HFFc6 (cell line): ENCODE measurements at places on chromosomes 7 and 10. TPM values are rescaled to one million over a fixed set of nuclear protein-coding genes. Genes with fewer than 3 reads are reported as not detected.
A peak's percentile ranks its signal among the peaks of the same experiment; 100 is the strongest.

The TMEM213 gene
- not detected in 3 replicates for total RNA-seq

The TNS3 gene
- 44.0 to 68.6 TPM (median 62.5 TPM) in 3 replicates for total RNA-seq

The ECHDC3 gene
- 0.11 and 1.2 TPM in 2 replicates for total RNA-seq

GRCh38 chr7:9488555-9488954 is 1055.1 kb downstream of the NXPH1 start:
- no peak overlapping the region for H3K27ac ChIP-seq
- no peaks in the 10 kb centered on the region for H3K36me3 ChIP-seq

DNA sequence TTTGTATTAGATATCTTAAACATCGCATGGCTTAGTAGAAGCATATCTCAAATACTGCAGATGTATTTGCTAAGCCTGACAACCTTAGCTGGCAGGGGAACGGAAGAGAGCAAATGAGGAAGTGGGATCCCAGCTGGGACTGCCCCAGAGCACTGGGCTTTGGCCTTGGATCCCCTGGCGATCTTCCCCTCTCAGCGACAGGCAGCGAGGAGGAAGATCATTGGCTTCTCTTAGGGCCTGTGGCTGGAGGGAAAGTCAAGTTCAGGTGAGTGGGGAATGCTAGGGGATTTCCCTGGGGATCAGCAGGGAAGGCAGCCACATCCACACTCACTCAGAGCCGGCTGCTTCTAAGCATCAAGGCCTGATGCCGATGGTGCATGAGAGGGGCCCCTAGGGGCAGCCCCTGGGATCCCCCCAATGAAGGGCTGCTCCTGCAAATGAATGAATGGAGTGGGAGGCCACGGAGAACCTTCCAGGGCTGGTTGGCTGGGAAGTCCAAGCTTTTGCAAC is 42.0 kb downstream of the LYZL2 start:
- H3K36me3 ChIP-seq: no peaks in the 10 kb centered on the region
- no peak overlapping the region for H3K27ac ChIP-seq
- peaks cover 8% of the 10 kb centered on the region for H3K4me1 ChIP-seq
- H3K4me3 ChIP-seq: no peak overlapping the region
- peaks cover 7% of the 10 kb centered on the region for H3K27me3 ChIP-seq
- no peak for DNase-seq

DNA sequence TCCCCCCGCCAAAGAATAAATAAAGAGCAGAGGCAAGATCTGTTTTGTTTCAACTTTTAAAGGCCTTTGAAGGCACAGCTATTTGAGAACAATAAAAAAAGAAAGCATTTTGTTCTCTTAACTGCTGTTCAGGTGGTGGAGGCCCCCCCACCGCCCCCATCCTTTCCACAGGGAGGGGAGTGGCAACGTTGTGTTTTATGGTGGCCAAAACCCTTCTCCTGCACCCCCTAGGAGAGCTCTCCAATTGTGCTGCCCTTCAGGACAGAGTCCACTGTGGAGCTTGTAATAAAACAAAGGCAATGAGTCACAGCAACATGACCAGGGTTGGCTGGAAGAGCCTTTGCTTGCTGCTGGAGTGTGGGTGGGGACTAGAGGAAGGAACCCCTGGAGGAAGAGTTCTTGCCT is 987.9 kb downstream of the KCNMA1 start:
- DNase-seq: peak; percentile 25
- H3K27me3 ChIP-seq: peaks cover 5% of the 10 kb centered on the region
- no peak overlapping the region for H3K4me3 ChIP-seq

DNA sequence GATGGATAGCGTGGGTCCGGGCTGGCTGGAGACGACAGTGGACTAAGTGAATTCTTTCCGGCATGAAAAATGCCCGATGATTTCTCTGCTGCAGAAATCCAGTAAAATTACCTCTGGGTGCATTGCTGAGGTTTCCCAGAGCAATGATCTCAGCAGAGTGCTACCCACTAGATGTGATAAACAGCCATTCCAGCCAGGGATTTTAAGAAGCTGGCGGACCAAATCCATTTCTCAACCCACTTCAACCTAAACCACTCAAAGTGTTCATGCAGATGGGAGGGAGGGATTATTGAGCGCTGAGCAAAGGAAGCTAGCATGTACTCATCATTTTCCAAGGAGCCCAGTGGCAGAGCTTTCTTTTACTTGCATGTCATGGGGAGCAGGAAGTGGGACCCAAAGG is 116.7 kb downstream of the PRKCQ start:
- H3K4me1 ChIP-seq: no peaks in the 10 kb centered on the region
- no peak overlapping the region for H3K4me3 ChIP-seq
- H3K27me3 ChIP-seq: peaks cover 2% of the 10 kb centered on the region
- no peak overlapping the region for H3K27ac ChIP-seq
- no peak for DNase-seq

GRCh38 chr10:97531401-97531986 is 32.8 kb downstream of the UBTD1 start:
- no peak overlapping the region for H3K4me3 ChIP-seq
- no peaks in the 10 kb centered on the region for H3K27me3 ChIP-seq
- peaks cover 4% of the 10 kb centered on the region; the same call in 1 of the 2 replicates for H3K36me3 ChIP-seq
- peak overlapping the region; percentile 79 for H3K27ac ChIP-seq
- peak; percentile 43 for DNase-seq
- H3K4me1 ChIP-seq: peaks cover 41% of the 10 kb centered on the region

DNA sequence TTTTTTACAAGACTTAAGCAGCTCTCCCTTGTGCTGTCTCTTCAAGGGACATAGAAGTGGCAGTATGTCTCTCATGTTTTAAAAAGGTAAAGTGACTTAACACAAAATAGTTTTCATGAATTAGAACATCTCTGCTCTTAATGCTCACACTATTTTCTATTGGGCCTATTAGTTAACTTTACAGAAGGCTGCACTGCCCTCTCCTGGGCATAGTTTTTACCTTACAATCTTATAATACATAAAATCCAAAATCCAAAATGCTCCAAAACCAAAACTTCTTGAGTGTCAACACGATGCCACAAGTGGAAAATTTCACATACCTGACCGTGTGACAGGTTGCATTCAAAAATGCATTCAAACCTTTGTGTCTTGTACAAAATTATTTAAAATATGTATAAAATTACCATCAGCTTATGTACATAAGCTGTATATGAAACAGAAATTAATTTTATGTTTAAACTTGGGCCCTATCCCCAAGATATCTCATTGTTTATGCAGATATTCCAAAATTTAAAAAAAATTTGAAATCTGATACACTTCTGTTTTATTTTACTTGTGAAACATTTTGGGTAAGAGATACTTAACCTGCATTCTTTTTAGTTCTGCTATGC is 25.8 kb downstream of the TES start:
- H3K36me3 ChIP-seq: peaks cover 6% of the 10 kb centered on the region; the same call in 1 of the 2 replicates
- DNase-seq: peak; percentile 44
- no peak overlapping the region for H3K4me3 ChIP-seq
- H3K4me1 ChIP-seq: peaks cover 30% of the 10 kb centered on the region

GRCh38 chr7:53672681-53673080 is 637.2 kb downstream of the POM121L12 start:
- no peak for DNase-seq
- H3K27ac ChIP-seq: no peak overlapping the region
- no peaks in the 10 kb centered on the region for H3K27me3 ChIP-seq
- H3K4me3 ChIP-seq: no peak overlapping the region
